ENCODE measurements at places on chromosomes 3 and 15. TPM values are rescaled to one million over a fixed set of nuclear protein-coding genes. Genes with fewer than 3 reads are reported as not detected.
A peak's percentile ranks its signal among the peaks of the same experiment; 100 is the strongest.

- no peak for DNase-seq
Observed at GRCh38 chr15:64883100-64883581, 28.6 kb upstream of the ANKDD1A start.

DNA sequence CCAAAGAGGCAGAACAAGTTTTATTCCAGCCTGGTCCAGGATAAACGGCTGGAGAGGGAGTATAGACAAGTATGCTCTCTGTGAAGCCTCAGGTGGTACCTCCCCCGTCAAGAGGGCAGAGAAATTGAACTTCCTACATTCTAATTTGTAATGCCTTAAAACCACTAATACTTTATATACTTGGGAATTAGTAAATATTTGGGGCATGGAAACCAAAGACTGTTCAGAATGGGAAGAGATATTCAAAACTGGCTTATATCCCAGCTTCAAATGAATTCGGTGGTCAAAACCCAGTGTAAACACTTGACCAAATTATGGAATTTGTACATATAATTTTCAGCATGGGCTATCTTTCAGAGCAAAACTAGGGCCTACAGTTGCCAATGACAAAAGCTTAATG lies 122.6 kb downstream of the FBN1 start:
- no peak for DNase-seq

DNA sequence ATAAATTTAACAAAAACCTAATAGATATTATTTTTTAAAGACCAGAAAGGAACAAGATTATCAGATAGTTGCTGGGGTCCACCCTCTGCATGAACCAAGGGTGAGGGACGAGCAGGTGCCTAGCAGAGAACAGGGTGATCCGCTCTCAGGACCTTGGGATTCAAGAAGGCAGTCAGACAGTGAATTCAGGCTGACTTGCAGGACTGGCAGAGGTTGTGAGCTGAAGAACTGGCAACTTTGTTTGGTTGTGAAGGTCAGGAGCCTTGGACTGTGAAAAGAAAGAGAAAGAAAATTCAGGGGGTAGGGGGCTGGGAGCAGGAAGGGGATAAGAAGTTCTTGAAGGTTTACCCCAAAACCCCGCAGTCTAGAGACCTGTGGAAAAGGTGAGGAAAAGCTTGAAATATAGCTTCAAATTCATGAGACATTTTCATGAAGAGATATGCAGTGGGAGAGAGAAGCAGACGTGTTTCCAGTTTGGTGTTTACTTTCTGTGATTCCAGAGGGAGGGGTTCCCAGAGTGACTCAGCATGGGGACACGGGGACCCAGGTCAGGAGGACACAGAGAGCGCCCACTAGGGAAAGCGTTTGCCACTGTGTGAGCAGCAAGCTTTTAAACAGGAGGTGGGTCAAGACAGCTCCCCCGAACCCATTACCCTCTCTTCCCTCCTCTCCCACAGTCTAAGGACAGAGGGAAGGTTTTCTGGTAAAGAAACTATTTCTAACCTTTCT lies 217.2 kb upstream of the UMPS start:
- DNase-seq, result peak; percentile 19

DNA sequence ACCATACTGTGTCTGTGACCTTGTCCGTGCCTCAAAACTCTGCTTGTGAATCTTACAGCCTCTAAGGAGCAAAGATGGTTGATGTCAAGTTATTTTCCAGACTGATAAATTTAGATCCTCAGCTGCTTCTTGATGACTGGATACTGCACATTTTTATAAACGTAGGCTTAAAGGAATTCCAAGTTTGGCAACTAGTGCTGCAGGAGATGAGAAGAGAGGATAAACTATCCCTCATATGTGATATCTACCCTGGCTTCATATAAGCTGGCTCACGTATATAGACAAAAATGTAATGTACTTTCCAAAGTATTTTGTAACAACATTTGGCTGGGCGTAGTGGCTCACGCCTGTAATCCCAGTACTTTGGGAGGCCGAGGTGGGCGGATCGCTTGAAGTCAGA lies 89.6 kb downstream of the GMPS start:
- no peak for DNase-seq

DNA sequence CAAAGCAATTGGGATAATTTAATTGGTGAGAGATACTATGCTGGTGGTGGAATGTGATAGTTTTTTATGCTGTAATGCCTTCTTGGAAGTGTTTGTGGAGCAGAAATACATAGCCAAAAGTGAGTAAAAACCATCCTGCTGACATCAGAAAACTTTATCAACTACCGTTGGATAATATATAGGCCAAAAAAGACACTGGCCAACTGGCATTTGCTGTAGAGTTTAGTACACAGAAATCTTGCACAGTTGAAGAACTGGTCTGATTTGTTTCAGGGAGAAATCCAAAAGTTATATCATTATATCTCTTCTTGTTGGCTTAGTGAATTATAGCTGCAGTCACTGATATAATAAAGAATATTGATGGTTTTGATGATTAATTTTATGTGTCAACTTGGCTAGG lies 507 bp upstream of the MINDY4B start:
- DNase-seq, result no peak

Gene NAALADL2
- 0.14 TPM for total RNA-seq
